ENCODE measurements at places on chromosomes 5 and 9.

- no peak for DNase-seq
Measured at GRCh38 chr5:134095887-134096589, 18.4 kb upstream of the TCF7 start.

DNA sequence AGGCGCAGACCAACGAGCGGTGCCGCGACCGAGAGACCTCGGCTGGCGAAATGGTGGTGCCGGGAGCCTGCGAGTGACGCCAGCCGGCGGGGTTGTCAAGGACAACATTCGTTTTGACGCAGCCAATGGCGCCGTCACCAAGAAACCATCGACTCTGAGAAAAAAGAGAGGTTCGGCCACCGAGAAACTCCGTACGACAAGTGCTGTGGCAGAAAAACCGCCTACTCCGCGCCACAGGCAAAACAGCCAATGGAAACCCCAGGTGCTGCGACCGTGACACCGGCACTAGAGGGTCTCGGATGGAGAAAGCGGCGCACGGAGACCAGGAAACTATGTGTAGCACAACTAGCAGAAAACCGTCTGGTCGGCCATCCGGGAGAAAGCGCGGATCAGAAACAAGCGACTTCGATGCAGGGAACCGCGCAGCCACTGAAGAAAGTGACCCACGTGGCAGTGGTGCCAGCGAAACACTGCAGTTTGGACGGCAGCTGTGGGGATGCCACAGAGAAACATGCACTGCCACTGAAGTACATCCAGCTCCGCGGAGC lies 88.8 kb downstream of the ANXA2R start:
- peak; percentile 41 for DNase-seq

DNA sequence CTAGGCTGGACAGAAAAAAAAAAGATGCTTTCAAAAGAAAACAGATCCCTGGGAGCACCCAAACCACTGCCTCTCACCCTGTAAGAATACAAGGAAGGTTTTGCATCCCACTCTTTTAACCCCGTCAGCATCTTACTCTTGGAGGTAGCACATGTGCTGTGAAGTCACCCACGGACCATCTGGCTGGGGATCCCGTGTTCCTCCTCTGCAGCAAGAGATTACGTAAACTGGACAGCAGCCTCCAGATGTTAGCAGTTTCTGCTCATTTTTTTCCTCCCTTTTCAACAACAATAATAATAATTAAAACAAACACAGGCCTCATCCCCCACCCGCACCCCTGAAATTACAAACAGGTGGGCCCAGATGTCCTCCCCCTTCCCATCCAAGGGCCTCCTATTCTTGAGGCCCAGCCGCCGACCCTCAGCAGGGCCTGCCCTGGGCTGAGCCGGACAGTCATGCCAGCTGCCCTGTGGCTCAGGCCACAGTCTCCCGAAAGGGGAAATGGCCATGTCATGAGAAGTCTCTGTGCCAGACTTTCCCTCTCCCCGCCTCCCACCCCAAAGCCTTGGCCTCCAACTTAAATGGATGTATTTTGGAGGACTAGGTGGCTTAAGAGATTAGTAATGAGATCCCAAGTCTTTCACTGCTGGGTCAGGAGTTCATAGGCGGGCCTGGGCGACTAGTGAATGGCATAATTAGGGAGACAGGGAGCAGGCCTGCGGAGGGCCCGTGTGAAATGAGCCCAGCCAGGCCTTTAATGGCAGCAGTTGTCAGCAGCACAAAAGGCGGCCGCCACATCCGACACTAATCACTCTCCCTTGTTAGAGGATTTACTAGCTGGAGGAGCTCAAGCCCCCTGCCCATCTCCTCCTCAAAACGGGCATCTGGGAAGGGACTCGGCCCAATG lies 165.1 kb downstream of the PAPPA start:
- peak; percentile 74 for DNase-seq

DNA sequence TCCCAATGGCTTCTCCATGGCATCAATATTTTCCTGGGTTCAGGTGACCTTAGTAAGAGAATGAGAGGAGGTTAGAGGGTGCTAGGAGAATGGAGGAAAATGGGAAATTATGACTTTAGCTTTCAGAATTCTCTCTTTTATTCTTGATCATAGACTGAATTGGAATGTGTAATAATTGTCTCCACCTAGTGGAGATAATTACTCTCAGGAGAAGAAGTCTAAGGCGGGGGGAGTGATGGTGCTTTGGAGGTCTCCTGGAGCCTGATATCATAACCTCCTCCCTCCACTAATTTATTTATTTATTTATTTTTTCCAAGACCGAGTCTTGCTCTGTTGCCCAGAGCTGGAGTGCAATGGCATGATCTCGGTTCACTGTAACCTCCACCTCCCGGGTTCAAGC lies 221.3 kb downstream of the GRIA1 start:
- DNase-seq = no peak

DNA sequence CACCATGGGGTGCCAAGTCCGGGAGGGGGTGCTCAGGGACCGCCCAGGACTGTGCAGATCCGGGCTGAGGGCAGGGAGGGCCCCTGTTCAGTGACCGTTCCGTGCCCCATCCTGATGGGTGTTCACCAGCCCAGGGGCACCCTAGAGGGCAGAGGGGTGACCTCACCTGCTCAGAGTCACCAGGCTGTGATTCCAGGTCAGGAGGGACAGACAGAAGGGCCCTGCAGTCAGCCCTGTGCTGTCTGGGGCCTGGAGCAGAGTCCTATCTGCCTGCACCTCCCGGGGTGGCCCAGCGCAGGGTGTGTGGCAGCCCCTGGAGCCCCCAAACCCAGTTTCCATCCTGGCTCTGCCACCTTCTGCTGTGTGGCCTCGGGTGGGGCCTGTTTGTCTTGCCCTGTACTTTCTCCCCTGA lies 241.9 kb downstream of the PBX3 start:
- no peak for DNase-seq

Measured in left ventricle myocardium superior (tissue), 1 donor.